A549 (cell line): ENCODE measurements at places on chromosomes 5 and 9. TPM values are rescaled to one million over a fixed set of nuclear protein-coding genes. Genes with fewer than 3 reads are reported as not detected.

DNA sequence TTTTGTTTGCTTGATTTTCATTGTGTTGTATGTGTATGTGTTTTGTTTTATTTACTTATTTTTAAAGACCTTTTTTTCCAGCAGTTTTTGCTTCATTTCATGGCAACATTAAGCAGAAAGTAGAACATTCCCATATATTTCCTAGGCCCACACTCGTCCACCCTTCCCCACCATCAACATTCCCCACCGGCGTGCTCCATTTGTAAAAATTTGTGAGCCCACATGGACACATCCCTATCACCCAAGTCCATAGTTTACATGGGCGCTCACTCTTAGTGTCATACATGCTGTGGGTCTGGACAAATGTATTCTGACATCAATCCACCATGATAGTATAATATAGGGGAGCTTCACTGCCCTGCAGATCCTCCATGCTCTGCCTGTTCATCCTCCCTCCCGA, 133.8 kb downstream of the ADAMTS16 start:
- no peak for DNase-seq

DNA sequence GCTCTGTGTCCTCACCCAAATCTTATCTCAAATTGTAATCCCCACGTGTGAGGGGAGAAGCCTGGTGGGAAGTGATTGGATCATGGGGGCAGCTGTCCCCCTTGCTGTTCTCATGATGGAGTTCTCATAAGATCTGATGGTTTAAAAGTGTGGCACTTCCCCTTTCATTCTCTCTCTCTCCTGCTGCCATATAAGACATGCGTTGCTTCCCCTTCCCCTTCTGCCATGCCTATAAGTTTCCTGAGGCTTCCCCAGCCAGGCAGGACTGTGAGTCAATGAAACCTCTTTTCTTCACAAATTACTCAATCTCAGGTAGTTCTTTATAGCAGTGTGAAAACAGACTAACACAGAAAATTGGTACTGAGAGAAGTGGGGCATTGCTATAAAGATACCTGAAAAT, 107.7 kb downstream of the DMAC1 start:
- DNase-seq, result no peak

DNA sequence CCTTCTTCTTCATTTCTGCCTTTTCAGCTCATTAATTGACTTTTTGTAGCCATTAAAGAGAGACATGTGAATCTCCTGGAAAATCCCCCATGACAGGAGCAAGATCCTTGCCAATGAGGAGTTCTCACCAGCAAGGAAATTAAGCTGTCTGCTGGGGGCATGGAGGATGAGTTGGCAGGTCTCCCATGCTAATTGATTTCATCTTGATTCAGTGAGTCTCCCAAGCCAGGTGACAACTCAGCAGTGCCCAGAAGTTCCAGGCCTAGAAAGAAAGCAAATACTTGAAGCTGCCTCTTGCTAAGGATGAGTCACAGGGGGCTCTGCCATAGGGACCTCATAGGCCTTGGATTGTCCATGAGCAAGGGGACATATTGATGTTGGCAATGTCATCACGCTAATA, 30.0 kb upstream of the ADRA1B start:
- DNase-seq, result no peak

- DNase-seq, result no peak
Observed at GRCh38 chr9:32596096-32596865, 23.3 kb upstream of the NDUFB6 start.

- no peak for DNase-seq
Observed at GRCh38 chr5:38660194-38660668, 103.8 kb upstream of the LIFR start.

The C7 gene
- not detected in 3 replicates for polyA plus RNA-seq

The HAPLN1 gene
- not detected in 3 replicates for polyA plus RNA-seq

- DNase-seq, result no peak
Observed at GRCh38 chr5:65252977-65253376, 228.7 kb downstream of the ADAMTS6 start.
